ENCODE measurements at places on chromosomes 2 and 18. TPM values are rescaled to one million over a fixed set of nuclear protein-coding genes. Genes with fewer than 3 reads are reported as not detected.

DNA sequence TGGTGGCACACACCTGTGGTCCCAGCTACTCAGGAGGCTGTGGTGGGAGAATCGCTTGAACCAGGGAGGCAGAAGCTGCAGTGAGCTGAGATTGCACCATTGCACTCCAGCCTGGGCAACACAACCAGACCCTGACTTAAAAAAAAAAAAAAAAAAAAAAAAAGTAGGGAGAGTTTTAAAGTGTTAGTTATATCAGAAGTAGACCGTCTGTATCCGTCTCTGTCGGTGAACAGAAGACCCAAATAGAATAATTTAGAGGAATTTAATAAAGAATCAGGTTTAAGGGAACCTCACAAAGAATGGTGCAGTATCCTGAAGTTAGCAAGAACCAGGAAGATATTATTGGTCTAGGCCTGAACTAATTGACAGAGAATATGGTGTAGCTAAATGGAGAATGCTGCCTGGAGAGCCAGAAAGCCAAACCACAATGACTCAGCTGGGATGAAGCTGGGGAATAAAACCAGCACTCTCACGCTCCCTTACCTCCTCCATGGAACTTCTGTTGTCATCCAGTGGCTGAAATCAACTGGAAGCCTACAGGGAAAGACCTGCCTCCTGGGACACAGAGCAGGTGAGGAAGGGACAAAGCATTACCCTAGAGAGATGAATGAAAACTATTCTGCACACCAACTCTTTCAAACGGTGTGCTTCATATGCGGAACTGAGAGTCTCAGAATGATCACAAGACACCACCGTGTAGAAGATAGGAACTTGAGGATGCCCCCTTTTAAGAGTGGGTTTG is 39.1 kb upstream of the PLEKHM3 start:
- DNase-seq: no peak

- DNase-seq: no peak
These were observed 145.4 kb upstream of the SPOPL start for GRCh38 chr2:138356178-138356577.

DNA sequence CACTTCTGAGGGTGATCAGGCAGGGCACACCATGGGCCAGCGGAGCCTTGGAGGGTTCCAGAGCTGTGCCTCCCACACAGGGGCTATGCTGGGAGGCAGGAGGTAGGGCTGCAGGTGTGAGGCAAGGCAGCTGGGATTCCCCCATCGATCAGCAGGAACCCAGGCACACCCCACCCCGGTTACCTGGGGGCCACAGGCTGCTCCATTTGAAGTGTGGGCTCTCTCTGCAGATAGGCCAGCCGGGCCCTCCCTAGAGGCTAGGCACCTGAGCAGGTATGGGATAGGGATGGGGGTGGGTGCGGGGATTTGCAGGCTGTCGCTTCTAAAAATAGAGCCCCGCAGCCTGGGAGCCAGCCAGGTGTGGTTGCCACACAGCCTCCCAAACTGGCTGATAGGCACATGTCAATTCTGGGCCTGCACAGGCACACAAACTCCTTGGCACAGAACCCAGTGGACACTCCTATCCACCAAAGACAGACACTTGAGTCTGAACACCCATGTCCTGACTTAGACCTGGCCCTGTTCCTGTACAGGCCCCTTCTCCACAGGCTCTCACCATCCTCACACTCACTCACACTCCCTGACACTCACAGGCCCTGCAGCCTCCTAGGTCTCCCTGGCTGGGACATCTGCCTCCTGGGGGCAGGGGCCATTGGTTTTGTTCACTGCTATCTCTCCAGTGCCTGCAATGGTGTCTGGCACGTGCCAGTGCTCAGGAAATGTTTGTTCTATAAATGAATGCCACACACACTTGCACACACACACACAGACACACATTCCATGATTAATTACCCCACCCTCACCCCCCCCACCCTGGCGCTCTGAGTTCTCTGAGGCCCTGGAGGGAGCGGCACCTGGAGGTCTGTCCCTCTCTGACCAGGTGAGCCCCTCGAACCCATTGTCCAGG is 73.4 kb downstream of the ZFP36L2 start:
- peak; percentile 53 for DNase-seq

GRCh38 chr2:201986463-201986735 is 47.3 kb upstream of the FZD7 start:
- no peak for DNase-seq

DNA sequence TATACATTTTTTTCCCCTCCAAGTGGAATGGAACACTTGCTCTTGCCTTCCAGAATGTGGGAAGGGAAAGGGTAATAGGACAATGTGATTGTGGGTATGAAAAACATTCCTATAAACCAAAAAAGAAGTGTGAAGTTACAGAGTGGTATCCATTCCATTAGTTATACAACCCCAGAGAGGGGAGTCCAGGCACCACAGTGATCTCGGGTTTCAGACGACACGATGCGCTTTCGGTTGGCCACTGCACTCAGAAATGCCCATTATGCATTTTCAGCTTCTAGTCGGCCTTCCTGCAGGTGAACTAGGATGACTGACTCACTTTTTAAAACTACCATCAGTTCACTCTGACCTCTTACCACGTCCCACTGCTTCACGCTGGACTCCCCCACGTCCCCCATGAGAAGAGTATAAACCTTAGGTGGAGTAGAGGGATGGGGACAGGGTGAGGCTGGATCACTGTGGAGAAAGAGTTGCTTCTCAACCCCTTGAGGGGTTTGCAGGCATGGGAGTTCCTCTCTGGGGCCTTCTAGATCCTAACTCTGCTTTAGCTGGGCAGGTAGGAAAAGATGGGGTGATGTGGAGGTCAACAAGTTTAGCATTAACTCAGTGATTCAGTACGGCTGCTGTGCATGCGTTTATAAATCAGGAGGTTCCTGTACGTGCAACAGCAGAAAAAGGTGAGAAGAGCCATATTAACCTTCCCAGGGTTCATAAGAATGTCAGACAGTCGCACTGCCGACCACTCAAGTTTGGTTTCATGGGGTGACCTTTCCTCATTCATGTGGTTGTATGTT is 50.5 kb downstream of the ZNF532 start:
- no peak for DNase-seq

Gene UGT1A5
- total RNA-seq: not detected

Gene SH3RF3
- total RNA-seq: 8.8 TPM

Gene UGT1A3
- not detected for total RNA-seq

Measured in right cardiac atrium (tissue), 5 donors.